ENCODE measurements at places on chromosomes 3 and 15.

DNA sequence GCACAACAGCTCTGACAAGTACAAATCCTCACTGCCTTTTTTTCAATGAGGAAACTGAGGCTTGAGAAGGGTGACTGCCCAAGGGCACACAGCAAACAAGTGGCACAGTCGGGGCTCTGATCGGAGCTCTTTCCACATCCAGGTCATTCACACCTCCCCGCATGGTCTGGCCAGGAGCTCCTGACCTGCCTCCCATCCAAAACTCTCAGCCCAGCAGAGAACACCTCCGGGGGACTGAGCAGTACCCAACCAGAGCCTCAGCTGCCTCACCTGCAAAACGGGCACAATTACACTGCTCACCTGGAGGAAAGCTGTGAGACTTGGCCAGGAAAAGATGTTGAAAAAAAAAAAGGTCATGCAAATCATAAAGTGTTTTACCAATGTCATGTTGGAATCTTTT lies 36.5 kb downstream of the WNT7A start:
- H3K4me1 ChIP-seq = no peaks in the 10 kb centered on the region
- no peak overlapping the region for H3K4me3 ChIP-seq
- no peaks in the 10 kb centered on the region for H3K36me3 ChIP-seq
- H3K27ac ChIP-seq = no peak overlapping the region

DNA sequence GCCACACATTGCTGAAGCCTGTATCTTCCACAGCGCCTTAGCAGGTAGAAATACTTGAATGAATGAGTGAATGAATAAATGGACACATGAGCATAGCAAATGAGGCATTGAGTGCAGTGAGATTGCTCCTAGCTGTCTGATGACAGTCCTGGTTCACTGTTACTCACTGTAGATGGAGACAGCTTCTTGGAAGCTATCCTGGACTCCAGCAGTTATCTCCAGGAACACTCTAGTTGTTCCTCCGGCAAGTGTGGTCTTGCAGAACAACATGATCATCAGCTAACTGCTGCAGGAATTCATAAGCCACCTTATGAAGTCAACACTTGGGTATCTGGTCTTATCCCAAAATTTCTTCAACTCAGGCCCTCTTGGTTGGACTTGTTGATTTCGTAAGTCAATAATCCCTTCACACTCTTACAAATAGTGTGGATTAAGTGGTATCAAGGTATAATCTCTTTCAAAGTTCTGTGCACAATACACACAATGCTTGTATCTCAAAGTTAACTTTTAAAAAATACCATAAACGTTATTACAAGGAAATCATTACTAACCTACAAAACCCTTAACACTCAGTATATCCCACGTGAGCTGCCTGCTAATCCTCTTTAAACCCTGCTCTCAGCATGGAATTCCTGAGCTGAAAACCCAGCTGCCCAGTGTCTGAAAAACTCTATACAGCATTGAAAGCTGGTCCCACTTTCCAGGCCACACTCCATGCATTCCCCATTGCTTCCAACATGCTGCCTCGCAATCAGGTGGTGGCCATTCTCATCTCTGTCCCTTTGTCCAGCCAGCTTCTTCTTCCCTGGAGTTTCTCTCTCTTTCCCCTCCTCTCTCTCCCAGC lies 14.4 kb upstream of the ZBTB38 start:
- no peak overlapping the region for H3K4me3 ChIP-seq
- H3K4me1 ChIP-seq = peaks cover 1% of the 10 kb centered on the region
- DNase-seq = no peak

- H3K27me3 ChIP-seq = peaks cover 4% of the 10 kb centered on the region
- H3K4me1 ChIP-seq = peaks cover 23% of the 10 kb centered on the region
- H3K27ac ChIP-seq = peak overlapping the region; percentile 100
These were observed 759 bp downstream of the WDR6 start for GRCh38 chr3:49007771-49008528.

DNA sequence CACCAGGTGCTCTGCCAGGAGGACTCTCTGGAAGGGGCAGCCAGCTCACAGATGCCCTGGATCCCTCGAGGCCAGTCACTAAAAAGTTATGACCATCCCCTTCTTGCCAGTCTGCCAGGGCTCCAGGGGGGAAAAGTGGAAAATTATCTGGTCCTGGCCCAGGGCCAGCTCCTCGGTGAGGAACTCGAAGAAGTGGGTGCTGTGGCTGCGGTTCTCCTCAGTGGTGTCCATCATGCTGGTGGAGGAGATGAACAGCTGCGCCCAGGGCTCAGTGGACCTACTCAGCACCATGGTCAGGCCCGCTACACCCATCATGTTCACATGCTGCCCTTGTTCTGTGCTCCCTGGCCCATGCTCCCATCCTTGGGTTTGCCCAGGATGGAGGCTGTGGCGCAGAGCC lies 19.2 kb downstream of the EXOG start:
- peaks cover 4% of the 10 kb centered on the region for H3K4me1 ChIP-seq
- no peak overlapping the region for H3K4me3 ChIP-seq
- peaks cover 4% of the 10 kb centered on the region for H3K36me3 ChIP-seq
- H3K27ac ChIP-seq = no peak overlapping the region
- DNase-seq = no peak

DNA sequence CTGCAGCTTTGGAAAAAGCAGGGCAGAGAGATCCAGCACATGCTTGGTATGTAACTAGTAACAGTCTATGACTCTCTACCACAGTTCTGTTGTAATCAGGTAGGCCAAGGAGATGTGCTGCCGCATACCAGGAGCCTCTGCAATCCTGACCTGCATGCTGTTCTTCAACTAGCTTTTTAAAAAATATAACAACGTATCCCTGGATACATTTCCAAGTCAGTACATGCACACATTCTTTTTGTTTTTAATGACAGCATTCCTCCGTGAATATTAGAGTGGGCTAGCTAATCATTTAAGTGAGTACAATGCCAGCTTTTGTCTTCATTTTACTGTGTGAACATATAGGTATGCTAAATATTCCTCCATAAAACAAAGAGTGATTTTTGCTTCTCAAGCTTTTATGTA lies 437.8 kb downstream of the RBMS3 start:
- H3K27ac ChIP-seq = no peak overlapping the region
- H3K27me3 ChIP-seq = no peaks in the 10 kb centered on the region
- H3K4me3 ChIP-seq = no peak overlapping the region
- DNase-seq = no peak
- peaks cover 7% of the 10 kb centered on the region for H3K4me1 ChIP-seq
- no peaks in the 10 kb centered on the region for H3K36me3 ChIP-seq

DNA sequence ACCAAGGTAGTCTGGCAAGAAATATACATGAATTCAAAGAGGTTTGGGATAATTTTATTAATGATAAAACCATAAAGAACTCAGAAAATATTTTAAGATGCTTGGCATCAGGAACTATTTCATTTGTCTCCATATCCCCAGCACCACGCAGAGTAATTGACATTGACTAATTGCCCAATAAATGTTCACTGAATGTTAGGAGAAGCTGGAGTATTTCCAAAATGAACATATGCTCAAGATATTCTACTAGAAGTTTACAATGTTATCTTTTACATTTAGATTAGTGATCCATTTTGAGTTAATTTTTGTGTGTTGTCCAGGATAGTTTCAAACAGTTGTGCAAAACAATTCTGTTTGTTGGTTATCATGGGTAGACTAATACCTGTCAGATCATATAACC lies 298.8 kb upstream of the CTDSPL start:
- H3K4me3 ChIP-seq = no peak overlapping the region
- no peak for DNase-seq
- H3K36me3 ChIP-seq = no peaks in the 10 kb centered on the region
- no peaks in the 10 kb centered on the region for H3K4me1 ChIP-seq

DNA sequence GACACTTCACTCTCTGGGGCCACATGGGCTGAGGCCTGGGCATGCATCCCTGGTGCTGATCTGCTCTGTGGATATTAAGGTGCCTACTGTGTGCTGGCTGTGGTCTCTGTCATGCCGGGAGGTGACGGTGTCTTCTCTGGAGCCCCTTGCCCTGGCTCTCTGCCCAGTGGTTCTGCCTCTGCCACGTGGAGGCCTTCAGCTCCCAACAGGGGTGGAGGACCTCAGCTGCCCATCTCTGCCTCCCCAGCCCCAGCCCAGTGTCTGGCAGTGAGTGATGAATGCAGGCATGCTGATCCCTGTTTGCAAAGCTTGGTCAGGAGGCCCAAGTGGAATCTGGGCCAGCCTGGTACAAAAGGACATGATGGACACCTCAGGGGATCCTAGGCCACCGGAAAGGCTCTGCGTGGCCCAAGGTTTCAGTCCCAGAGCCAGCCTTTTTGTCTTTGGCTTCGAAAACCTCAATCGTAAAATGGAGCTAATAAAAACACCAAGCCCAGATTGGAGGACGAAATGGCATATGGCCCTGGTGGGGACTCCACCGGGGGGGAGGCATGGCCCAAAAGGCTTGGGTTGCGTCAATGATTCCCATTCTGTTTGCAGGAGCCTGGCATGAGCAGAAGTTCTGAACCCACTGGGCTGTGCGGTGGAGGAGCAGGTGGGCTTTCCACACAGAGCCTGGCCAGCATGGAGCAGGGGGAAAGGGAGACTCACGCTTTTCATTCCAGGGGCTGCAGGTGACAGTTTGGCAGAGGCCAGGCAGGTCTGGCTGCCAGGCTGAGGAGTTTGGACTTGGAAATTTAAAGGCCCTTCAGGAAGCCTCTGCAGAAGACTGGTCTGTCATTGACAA lies 54.7 kb upstream of the KLF13 start:
- H3K4me1 ChIP-seq = peaks cover 5% of the 10 kb centered on the region
- H3K27ac ChIP-seq = no peak overlapping the region
- DNase-seq = no peak
- no peak overlapping the region for H3K4me3 ChIP-seq
- no peaks in the 10 kb centered on the region for H3K27me3 ChIP-seq

- H3K36me3 ChIP-seq = peaks cover 12% of the 10 kb centered on the region
- H3K27ac ChIP-seq = no peak overlapping the region
- H3K4me1 ChIP-seq = peaks cover 1% of the 10 kb centered on the region
- no peak overlapping the region for H3K4me3 ChIP-seq
- H3K27me3 ChIP-seq = no peaks in the 10 kb centered on the region
- no peak for DNase-seq
These were observed 19.3 kb downstream of the LMCD1 start for GRCh38 chr3:8520816-8521403.

GRCh38 chr15:81498294-81498693 lies 124.3 kb upstream of the TMC3 start:
- no peaks in the 10 kb centered on the region for H3K4me1 ChIP-seq
- no peaks in the 10 kb centered on the region for H3K36me3 ChIP-seq
- no peak overlapping the region for H3K4me3 ChIP-seq
- no peaks in the 10 kb centered on the region for H3K27me3 ChIP-seq
- DNase-seq = no peak

DNA sequence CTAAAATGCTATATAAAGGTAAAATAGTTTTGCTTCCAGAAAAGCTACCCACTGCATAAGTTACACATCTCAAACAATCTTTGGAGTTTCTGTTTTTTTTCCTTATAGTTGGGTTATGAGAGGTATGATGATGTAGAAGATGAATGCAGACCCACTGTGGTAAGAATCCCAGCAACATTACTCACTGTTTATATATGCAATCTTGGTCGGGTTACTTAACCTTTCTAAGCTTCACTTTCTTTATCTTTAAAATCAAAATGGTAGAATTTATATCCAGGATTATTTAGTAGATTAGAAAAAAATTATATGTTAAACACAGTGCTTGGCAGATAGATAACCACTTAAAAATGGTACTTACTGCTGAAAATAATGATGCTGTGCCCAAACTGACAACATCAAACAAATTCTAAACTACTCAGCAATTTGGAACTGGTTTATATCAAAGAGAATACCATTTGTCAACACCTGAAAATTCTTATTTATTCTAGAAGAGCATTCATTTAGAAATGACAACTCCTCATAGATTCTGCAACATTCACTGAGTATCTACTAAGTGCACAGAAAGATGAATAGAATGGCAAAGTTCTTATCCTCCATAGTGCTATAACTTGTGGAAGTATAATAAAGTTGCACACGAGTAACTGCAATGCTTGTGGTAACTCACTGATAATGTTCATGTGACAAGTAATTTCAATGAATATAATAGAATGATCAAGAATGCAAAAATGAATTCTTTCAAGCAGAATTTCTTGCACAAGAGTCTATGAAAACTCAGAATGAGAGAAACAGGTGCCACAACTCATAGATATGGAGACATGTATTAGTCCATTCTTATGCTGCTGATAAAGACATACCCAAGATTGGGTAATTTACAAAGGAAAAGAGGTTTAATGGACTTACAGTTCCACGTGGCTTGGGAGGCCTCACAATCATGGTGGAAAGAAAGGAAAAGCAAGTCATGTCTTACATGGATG lies 129.0 kb upstream of the SLC7A14 start:
- no peak overlapping the region for H3K4me3 ChIP-seq
- no peak overlapping the region for H3K27ac ChIP-seq
- H3K27me3 ChIP-seq = peaks cover 4% of the 10 kb centered on the region
- no peaks in the 10 kb centered on the region for H3K4me1 ChIP-seq
- no peak for DNase-seq

DNA sequence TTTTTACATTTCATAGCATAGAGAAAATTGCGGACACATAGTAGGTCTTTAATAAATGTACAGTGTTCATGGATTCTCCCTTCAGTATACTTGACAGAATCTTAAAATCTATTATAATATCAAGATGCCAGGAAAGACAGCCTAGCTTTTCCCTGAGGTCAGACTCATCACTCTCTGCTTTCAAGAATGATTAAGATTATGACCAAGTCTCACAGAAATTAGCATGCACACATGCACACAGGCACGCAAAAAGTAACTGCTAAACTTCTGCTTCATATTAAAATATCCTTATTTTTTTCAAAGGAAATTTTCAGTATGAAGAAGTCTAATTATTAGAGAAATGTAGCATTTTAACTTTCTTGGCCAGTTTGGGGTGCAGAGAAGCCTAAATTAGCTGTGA lies 493.8 kb upstream of the NECTIN3 start:
- DNase-seq = no peak
- no peak overlapping the region for H3K4me3 ChIP-seq
- peaks cover 3% of the 10 kb centered on the region for H3K4me1 ChIP-seq
- no peaks in the 10 kb centered on the region for H3K36me3 ChIP-seq
- H3K27me3 ChIP-seq = peaks cover 5% of the 10 kb centered on the region

GRCh38 chr3:127461286-127461910 lies 129.1 kb downstream of the TPRA1 start:
- no peak overlapping the region for H3K27ac ChIP-seq
- H3K27me3 ChIP-seq = peaks cover 53% of the 10 kb centered on the region
- no peaks in the 10 kb centered on the region for H3K4me1 ChIP-seq
- H3K4me3 ChIP-seq = no peak overlapping the region
- no peaks in the 10 kb centered on the region for H3K36me3 ChIP-seq
- no peak for DNase-seq

DNA sequence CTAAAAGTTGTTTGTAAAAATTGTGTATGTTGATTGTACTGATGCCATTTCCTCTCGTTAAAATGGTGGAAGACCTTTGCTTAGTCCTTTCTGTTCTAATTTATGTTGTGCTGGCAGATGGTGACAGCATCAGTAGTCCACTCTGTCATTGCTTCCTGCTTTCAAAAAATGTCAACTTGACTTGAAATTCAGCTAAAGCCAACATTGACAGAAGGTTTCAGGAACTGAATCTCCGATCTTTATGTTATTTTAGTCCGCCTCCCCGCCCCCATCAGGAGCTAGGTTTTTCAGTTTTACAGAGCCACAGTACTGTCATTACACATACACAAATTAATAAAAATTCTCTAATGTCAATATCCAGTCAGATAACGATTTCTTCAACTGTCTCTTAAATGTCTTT lies 1.5 kb downstream of the CEP63 start:
- DNase-seq = no peak
- peak overlapping the region; percentile 99 for H3K4me3 ChIP-seq
- H3K4me1 ChIP-seq = peaks cover 24% of the 10 kb centered on the region
- no peaks in the 10 kb centered on the region for H3K27me3 ChIP-seq
- H3K36me3 ChIP-seq = peaks cover 8% of the 10 kb centered on the region

- peaks cover 4% of the 10 kb centered on the region for H3K4me1 ChIP-seq
- no peaks in the 10 kb centered on the region for H3K36me3 ChIP-seq
- H3K27me3 ChIP-seq = no peaks in the 10 kb centered on the region
These were observed 86.5 kb downstream of the TNIK start for GRCh38 chr3:171373711-171374110.

Data from progenitor cell of endocrine pancreas (in vitro differentiated cells).